Prostate gland (tissue), 2 donors: ENCODE measurements at places on chromosomes 6 and 20. TPM values are rescaled to one million over a fixed set of nuclear protein-coding genes. Genes with fewer than 3 reads are reported as not detected.

DNA sequence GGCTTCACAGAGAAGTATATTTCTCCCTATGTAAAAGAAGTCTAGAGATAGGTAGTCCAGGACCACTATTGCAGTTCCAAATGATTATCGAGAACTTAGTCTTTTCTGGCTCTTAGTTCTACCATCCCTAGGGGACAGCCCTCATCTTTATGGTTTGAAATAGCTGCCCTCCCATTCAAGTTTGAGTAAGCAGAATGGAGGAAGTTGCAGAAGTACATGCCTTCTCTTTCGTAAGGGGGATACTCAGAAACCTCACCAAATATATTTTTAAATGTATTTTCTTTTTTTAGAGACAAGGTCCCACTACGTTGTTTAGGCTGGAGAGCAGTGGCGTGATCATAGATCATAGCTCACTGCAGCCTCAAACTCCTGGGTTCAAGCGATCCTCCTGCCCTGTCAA is 236.8 kb upstream of the RREB1 start:
- no peak for DNase-seq

DNA sequence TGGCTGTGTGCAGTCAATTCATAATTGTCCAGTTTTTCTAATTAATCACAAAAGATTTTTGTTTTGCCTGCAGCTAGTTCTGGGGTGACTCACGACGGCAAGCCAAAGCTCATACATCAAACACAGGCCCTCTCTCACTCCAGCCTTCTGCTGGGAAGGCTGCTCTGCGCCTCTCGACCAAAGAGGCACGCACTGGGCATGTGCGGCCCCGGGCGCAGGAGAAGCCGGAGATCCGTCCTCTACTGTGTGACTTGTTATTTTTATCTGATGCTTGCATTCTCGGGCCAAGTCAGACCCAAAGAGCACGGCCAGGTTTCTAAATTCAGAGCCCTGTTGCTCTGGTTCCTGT is 98.5 kb downstream of the TFAP2A start:
- peak; percentile 54 for DNase-seq

GRCh38 chr6:64520050-64520449 is 884.4 kb downstream of the PHF3 start:
- DNase-seq: no peak

DNA sequence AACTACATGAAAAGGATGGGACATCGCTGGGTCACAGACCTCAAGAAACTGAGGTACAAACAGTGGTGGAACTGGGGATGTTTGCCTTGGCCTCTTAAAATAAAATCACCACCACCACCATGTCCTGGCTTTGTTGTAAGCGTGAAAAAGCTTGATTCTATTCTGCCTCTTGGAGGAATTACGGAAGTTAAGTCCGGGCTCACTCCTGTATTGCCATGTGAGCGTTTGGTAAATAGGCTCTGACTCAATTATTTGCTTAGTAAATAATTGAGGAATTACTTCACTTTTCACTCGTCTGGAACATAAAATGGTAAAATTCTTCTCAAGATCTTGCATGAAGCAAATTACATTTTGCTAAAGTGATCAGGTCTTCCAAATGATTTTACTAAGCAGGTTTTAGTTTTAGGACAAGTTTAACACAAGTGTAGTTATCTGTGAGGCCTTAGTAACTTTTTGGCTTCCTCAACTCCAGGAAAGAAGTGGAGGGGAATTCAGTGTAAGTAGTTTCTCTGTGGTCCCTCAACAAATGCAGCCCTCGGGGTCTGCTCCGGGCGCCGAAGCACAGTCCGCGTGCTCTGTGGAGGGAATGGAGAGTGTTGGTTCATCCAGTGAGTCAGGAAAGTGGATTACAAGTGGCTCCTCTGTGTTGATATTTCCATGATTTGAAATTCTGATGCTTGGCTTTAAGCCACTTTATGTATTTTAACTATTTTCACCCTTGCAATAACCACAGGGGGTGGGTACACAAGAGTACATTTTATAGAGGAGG is 23.8 kb downstream of the IYD start:
- DNase-seq: no peak

GRCh38 chr20:62831361-62831788 is 14.5 kb downstream of the COL9A3 start:
- peak; percentile 70 for DNase-seq

DNA sequence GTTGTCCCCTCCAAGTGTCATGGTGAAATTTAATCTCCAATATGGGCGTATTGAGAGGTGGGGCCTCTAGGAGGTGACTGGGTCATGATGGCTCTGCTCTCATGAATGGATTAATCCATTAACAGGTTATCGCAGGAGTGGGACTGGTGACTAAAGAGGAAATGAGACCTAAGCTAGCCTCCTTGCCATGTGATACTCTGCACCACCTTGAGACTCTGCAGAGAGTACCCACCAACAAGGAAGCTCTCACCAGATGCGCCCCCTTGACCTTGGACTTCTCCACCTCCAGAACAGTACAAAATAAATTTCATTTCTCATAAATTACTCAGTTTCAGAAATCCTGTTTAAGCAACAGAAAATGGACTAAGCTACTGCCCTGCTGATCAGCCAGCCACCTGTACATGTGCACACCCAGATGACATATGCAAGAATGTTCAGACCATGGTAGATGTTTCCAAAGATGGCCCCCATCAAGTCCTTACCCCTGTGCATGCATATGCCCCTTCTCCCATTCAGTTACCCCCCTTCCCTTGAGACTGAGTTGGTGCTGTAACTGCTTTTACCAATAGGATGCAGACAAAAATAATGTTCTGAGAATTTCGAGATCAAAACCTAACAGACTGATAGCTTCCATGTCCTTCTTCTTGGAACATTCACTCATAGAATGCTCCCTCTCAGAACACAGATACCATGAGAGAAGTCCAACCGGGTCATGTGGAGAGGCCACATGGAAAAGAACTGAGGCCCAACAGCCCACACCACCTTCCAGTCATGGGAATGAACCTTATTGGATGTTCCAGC is 28.4 kb downstream of the MAP3K5 start:
- DNase-seq: no peak

GRCh38 chr6:136782021-136782770 is 10.1 kb downstream of the MAP3K5 start:
- DNase-seq: no peak

GRCh38 chr20:21105429-21106170 is 558 bp downstream of the LINC00237 start:
- DNase-seq: no peak

DNA sequence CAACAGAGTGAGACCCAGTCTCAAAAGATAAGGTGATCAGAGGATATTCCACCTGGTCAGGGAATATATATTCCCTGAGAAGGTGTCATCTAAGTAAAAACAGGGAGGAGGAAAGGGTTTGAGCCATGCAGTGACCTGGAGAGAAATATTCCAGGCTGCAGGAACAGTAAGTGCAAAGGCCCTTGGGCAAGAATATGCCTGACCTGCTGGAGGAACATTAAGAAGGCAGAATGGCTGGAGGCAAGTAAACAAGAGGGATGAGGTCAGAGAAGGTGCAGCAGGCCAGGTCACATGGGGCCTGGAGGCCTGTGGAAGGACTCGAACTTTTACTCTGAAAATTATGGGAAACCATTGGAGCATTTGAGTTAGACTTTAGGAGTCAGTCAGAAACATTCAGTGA is 6.7 kb downstream of the DEF6 start:
- DNase-seq: no peak

DNA sequence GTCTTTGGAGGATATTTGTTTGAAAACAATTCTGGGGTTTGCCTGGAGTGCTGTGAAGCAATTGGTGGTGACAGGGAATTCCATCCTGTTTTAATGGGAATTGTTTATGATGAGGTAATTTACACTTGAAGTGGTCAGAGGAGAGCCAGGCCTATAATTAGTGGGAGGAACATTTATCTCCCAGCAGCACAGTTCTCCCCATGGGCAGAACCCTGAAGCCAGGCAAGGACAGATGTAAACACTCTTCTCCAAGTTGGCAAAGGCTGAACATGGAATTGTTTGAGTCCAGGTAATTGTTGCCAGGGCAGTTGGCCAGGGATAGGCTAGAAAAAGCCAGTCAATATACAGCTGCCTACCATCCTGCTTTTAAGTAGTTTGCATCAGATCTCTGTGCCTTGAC is 789.7 kb downstream of the FRK start:
- no peak for DNase-seq

DNA sequence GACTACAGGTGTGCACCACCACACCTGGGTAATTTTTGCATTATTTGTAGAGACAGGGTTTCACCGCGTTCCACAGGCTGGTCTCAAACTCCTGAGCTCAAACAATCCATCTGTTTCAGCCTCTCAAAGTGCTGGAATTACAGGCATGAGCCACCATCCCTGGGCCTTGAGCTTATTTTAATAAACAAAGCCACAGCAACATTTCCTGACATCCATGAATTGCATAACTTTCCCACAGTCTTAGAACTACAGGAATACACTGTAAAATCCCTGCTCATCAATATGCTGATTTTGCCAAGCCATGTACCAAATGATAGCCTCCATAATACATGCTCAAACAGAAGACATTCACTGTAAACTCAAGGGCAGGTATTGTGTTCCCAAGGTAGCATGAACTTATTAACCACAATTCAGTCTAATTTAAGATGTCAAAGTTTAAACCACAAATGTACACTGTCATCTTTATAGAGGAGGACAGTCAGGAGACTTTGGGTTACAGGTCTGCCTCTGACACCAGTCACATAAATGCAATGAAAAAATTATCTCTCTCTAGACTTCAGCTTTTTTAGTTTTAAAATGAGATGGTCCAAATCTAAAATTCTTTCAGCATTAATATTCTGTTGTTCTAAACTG is 40.0 kb downstream of the NUDT3 start:
- DNase-seq: no peak

GRCh38 chr6:56245903-56246351 is 1.5 kb downstream of the COL21A1 start:
- no peak for DNase-seq

DNA sequence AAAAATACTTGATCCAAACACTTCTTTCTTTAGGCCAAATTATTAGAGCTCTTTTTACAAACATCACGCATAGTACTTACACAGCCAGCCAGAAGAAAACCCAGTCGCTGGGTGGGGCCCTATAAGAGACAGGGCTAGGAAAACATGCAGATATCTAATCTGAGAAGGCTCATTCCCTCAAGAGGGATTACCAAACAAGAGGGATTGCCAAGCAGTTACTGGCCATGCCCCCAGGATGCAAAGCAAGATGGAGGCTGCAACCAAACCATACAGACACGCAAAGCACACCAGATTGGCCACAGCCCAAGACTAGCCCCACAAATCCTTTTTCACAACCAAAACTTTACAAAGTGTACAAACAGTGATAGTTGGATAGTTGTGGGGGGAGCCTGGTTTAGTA is 1235.4 kb upstream of the GJE1 start:
- DNase-seq: no peak

- no peak for DNase-seq
These were observed 83.8 kb downstream of the GJA10 start for GRCh38 chr6:89977808-89978748.

- no peak for DNase-seq
These were observed 43.5 kb upstream of the MYL9 start for GRCh38 chr20:36497856-36498255.

DNA sequence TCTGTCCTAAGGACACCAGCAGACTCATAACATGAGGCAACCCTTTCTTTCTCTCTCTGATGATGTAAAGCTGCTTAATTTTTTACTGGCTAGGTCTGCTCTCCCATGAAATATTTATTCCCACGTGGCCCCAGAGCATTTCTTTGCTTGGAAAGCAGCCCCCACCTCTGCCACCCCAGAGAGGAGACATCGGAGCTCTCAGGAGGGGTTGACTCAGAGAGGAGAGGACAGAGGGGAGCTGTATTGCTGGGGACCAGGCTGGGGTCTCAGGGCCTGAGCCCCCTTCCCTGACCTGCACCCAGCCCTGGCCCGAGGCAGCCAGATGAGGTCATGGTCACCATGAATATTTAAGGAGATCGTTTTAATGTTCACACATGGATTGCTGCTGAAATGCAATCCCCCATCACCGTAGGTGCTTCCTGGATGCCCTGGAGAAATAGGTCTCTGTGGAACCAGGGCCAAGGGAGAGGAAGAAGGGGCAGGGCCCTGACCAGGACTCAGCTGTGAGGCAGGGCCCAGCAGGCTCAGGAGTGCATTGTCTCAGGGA is 117.5 kb downstream of the DLL1 start:
- peak; percentile 2 for DNase-seq

GRCh38 chr6:40623932-40624331 is 36.8 kb upstream of the LRFN2 start:
- DNase-seq: no peak

GRCh38 chr6:34602318-34603111 is 46.4 kb upstream of the SPDEF start:
- DNase-seq: peak; percentile 91

GRCh38 chr6:100447081-100447899 is 17.4 kb downstream of the SIM1 start:
- no peak for DNase-seq

- DNase-seq: no peak
These were observed 23.7 kb upstream of the CCDC167 start for GRCh38 chr6:37523412-37523811.

DNA sequence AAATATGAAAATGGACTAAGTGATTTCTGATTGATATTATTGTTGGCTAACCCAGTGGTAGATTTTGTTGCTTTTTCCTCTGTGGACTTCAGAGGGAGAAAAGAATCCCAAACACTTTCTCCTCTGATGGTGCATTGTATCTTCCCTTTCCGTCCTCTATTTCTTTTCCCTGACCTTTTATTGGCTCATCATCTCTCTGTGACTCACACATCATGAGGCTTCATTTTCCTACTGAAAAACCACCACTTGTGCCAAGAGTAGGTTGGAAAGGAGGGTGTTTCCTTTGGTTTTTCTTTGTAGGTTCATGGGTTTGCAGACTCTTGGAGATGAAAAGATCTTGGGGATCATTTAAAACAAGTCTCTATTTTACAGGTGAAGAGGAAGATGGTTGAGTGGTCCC is 311.7 kb upstream of the JAG1 start:
- DNase-seq: no peak

The CNKSR3 gene
- 8.7 TPM for total RNA-seq

The HLA-DQB2 gene
- total RNA-seq: not detected

The SAPCD1 gene
- 15.7 TPM for total RNA-seq

The DCBLD1 gene
- 8.8 TPM for total RNA-seq

The C6orf15 gene
- total RNA-seq: 0.51 TPM

The COL9A1 gene
- total RNA-seq: 9.4 TPM

The MPC1 gene
- total RNA-seq: 25.3 TPM

The MKKS gene
- total RNA-seq: 19.0 TPM
